ENCODE measurements at places on chromosomes 6 and 20. TPM values are rescaled to one million over a fixed set of nuclear protein-coding genes. Genes with fewer than 3 reads are reported as not detected.

GRCh38 chr6:87259791-87260190 is 62.6 kb upstream of the SMIM8 start:
- DNase-seq: no peak

DNA sequence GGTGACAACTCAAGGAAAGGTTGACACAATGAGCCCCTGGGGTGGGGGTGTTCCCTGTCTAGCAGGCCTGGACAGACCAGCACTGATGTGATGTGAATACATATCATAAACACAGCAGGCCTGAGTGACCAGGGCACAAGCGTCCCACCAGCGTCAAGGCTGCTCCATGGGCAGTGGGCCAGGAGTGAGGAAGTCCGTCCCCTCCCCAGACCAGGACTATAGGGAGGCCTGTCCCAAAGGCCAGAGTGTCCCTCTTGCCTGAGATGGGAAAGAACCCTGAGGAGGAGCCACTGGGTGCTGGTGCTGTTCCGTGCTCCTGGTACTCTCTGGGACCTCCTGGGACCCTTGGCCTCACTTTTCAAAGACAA is 44.6 kb downstream of the RRBP1 start:
- no peak for DNase-seq

Gene NR2E1
- total RNA-seq: not detected

DNA sequence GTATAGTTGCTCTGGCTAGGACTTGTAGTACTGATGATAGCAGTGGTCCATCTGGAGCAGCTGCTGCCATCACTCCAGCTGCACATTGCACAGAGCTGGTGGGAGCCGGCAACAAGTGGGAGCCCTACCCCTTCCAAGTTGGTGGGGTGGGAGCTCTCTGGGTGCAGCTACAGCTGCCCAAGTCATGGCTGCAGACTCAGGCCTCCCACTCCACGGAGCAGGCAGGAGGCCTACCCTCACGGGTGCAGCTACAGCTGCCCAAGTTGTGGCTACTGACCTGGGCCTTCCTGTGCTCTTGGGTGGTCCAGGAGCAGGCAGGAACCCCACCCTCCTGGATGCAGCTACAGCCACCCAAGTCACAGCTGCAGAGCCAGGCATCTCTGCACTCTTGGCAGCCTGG is 32.1 kb upstream of the ASIP start:
- no peak for DNase-seq

DNA sequence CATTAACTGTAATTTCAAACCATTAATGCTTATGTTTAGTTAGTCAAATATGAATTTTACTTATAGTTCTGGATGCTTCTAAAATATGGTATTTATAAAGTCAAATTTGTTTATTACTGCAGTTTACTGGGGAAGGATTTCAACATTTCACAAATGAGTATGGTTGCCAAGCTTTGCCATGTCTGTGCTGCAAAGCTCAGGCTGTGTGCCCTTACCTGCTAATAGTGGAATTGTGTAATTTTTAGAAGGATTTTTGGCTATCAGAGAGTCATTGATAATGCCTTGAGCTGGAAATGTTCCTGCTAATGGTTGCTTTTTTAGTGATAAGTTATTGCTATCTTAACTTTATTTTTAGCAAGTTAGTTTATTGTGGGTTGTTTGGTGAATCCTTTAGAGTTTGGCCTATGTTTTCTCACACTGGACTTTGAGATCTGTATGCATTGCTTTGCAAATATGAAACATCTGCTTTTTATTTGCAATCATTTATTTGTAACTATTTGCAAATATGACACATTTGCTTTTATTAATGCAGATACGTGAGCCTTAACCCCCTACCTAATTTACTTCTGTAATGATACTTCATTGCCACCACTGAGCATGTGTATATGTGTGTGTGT is 105.8 kb downstream of the CD109 start:
- no peak for DNase-seq

Gene CRYBG1
- 17.0 TPM for total RNA-seq

Gene LGSN
- total RNA-seq: not detected

Gene ZC2HC1B
- total RNA-seq: not detected

Gene BTNL2
- not detected for total RNA-seq

- DNase-seq: no peak
Observed at GRCh38 chr20:51404297-51405060, 138.0 kb downstream of the NFATC2 start.

GRCh38 chr6:16375843-16376242 is 137.5 kb downstream of the GMPR start:
- DNase-seq: no peak

- DNase-seq: no peak
Observed at GRCh38 chr6:133641104-133641503, 247.8 kb upstream of the TCF21 start.

DNA sequence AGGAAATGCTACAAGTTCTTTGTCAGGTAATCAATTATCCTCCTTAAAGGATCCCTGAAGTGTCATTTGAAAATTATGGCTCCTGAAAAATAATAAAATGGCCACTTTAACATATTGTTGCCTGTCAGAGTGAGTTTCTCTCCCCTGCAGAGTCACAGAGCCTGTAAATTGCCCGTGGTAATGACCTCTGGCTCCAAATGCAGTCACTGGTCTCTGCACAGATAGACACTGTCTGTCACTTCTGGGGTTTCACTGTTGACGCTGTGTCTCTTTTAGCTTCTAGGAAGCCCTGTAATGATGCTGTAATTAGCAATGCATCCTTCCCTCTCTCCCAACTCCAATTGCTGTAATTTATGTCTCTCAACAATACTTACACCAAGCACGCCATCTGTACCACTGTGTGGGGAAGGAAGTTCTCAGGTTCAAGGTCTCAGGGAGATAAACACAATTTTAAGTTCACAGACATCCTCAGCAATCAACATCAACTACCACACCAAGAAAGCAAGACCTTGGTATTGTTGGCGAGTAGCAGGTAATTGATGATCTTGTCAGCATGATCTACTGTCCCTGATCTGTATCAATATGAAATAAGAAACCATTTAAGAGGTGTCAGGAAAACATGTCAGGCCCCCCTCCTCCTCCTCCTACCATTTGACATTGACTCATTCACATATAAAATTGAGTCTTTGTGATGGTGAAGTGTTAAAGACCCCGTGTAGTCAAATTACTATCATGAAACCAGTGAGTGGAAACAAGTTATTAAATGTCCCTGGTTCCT is 91.2 kb upstream of the SULF2 start:
- no peak for DNase-seq

Measured in omental fat pad (tissue), 4 donors.